Non-pigmented ciliary epithelial cell (primary cell): ENCODE measurements at places on chromosomes 1 and 21.

- no peak for DNase-seq
These were observed 20.2 kb upstream of the ACTA1 start for GRCh38 chr1:229454056-229454455.

GRCh38 chr1:39098546-39099250, 72.5 kb downstream of the NDUFS5 start:
- no peak for DNase-seq

DNA sequence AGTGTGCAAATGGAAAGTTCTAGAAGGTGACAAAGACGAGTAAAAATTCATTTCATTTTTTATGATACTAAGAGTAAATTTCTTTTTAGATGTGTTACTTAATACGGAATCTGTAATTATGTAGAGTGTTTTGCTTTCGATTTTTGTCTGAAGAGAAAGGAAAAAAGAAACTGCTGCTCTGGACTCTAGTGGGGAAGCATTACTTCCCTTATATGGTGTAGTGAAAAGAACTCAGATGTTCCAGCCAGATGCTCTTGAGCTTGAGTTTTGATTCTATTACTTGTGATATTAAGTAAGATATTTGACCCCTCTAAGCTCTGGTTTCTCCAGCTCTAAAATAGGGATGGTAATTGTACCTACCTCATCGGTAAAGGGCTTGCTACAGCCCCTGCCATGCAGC, 12.2 kb upstream of the GPR161 start:
- no peak for DNase-seq

GRCh38 chr1:165444897-165445370, at the start of gene RXRG:
TSS of gene RXRG (minus strand) at chr1:165445126. CDS start at chr1:165444893, 233 bp downstream.
- no peak for DNase-seq

DNA sequence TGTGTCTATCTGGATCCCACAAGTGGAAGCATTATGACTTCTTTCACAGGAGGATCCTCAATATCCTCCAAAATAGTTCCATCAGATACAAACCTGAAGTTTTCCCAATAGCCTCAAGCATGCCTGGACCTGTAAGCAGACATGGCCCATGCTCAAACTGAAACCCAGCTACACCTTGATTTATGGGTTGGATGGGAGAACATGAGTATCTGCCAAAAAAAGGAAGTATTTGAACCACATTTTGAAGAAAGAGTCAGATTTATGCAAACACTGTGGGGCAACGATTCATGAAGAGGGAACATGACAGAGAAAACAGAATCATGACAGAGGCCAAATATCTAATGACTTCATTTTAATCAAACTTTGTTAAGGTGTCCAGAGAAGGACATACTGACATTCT, 351.0 kb upstream of the NFIA start:
- no peak for DNase-seq

GRCh38 chr1:170221031-170221430, 75.3 kb downstream of the NTMT2 start:
- DNase-seq = no peak

DNA sequence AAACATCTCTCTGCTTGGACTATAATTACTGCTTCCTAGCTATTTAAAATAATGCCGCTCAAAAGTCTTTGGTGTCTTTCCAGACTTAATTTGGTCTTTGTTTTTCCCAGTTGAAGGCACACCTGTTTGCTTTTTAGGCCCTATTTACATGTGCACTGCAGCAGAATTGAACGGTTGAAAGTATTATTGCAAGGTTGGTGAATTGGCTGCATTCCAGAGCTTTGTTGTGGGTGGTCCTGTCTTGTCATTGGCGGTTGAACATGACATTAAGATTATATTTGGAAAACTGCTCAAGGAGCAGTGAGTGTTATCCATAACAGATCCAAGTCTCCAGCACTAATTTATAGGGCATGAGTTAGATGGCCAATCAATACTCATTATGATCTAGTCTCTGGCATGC, 656.3 kb downstream of the PTPRC start:
- DNase-seq = no peak

DNA sequence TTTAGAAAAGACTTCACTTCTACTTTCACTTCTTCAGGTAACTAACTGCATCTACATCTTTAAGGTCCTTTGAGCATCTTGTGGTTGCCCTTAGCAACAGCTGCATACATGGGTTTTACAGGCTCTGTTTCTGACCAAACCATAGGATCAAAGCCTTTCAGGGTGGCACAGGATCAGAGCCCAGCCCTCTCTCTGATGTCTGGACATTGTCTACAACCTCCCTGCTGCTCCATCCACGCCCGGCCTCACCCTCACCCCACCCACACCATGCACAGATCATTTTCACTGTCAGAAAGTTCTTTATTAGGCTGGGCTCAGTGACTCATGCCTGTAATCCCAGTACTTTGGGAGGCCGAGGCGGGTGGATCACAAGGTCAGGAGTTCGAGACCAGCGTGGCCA, 5.2 kb downstream of the NCF2 start:
- no peak for DNase-seq

- no peak for DNase-seq
These were observed 5.9 kb downstream of the TRAPPC3 start for GRCh38 chr1:36143424-36143823.

DNA sequence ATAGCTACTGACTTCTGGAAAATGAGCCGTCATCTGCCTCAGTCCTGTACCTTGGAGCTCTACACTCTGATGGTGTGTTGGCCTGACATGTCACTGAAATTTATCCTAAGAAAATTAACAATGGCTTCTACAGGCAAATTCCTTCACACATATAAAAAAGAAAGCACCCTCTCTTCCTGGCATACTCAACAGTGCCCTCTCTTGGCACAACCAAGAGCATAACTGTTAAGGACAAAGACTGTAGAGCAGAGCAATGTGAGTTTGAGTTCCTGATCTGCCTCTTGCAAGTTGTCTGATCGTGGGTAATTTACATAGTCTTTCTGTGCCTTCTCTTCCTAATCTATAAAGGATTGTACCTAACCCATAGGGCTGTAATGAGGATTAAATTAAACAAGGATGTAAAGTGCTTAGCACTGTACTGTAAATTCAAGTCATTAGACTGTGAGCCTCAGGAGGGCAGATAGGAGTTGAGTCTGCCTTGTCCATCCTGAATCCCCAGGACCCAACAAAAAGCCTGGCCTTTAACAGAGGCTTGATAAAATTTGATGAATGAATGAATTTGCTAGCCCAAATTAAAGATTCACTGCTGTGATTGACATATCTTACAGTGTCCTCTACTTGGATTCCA, 83.5 kb downstream of the SYF2 start:
- DNase-seq = no peak

- DNase-seq = no peak
These were observed 68.0 kb upstream of the ACOT11 start for GRCh38 chr1:54479841-54480524.

DNA sequence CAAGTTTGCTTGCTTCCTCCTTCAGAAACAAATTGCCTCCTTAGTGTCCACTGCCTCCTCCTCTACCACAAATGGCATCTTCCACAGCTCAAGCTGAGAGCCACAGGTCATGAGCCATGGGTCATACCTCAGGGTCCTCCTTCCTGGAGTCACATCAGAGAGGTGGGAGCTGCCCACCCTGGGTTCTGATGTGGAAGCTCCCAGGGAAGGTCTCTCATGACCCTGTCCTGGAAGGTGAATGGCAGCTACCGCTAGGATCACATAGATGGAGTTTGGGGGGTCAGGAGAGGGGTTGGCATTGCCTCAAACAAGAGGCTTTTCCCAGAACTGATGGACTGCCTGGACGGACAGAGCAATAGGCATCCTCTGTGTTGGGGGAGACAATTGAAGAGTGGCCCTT, 321.4 kb downstream of the MATN1 start:
- no peak for DNase-seq

DNA sequence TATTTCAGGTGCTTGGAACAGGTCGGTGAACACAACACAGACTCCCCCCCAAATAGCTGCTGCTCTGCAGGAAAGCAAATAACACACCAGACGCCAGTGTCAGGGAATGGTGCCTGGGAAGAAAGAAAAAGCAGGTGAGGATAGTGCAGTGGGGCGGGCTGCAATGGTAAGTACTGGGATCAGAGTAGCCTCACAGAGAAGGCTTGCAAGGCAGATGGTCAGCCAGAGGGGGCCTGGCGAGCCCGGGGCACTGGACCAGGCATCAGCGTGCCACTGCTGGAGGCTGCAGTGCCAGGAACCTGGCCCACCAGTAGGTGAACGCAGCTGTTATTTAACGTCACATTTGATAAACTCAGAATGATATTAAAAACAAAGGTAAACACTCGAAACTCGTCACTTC, 60.0 kb downstream of the POFUT2 start:
- no peak for DNase-seq

GRCh38 chr1:15137809-15138208, 15.7 kb upstream of the TMEM51 start:
- no peak for DNase-seq

GRCh38 chr1:162009501-162010174, 14.0 kb downstream of the OLFML2B start:
- DNase-seq = no peak

DNA sequence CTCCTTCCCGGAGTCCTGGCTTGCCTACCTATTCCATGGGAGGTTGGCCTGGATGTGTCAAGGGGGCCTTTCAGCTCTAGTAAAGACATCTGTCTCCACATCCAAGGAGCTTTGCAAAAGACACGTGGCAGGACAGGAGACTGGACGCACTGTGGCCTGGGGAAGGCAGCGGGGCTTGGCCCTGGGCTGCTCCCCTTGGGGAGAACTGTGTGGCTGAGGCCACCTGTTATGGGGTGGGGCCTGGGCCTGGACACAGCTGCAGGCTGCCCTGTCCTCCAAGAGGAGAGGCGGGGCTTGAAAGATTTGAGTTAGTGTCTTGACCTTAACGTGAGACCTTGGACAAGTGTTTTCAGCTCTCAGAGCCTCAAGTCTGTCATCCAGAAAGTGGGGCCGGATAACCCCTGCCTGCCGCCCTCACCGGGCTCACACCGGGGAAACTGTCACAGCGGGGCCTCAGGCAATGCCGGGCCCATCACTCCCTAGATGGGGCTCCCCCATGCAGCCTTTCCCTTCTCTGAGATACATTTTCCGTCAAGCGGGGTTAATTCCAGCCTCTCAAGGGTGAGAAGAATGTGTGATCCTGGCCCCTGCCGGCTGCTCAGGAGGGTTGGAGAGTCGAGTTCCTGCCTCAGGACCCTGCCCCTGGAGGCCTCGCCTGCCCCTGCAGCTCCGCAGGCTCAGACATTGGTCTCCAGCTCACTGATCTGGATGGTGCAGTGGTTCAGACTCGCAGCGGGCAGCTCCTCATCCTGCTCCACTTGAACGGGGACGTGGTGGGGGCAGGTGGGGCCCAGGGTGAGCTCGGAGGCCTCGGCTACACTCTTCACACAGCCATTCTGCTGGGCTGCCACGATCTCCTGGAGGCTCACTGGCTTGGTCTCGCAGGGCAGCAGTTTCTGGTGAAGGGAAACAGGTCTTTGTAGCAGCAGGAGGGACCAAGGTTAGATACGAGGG, 25.6 kb downstream of the PODN start:
- DNase-seq = no peak

DNA sequence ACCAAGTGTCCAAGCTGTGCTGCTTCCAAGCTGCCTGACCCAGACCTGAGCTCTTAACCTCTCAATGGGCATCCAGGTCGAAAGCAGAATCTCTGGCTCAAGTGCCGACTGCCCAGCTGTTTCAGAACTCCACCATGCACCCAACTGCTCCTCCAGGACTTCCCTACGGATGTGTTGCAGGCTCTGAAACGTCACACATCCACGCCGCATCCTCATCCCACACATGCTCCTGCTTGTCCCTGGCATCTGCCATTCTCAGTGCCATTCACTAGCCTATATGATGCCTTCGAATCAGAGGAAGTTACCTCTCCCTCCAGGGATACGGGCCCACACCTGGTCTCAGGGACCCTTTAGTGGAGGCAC, 11.2 kb downstream of the PDZK1IP1 start:
- no peak for DNase-seq

DNA sequence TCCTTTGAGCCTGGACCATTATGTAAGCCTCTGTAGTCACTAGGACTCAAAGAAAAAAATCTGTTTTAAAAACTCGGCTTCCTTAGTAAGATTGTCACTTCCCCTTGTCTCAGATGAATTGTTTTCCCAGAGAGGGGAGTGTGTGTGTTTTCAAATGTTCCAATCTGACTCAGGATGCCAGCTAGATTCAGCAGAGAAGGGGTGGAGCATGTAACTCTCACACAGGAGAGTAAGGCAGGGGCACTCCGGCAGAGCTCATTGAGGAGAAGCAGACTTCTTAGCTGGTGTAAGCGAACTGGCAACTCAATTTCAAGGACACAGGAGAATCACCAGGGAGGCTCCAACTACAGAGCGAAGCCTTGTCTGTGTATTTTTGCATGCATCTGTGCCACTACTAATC, 623.2 kb downstream of the LMO4 start:
- no peak for DNase-seq

DNA sequence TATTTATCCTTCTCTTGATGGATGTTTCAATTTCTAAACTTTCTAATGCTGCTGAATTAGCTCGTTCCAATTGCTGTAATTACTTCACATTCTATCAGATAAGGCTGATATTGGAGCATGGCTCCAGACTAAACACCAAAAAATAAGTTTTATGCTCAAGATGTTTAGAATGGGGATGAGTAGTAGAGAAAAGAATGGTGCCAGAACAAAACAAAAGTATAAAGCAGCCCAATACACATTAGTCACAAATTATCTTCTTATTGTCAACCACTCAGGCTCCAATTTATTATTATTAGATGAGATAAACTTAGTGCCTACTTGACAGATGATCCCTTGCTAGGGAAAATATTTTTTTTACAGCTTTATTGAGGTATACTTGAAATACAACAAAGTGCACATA, 21.8 kb downstream of the ATPAF1 start:
- DNase-seq = no peak

GRCh38 chr1:205505076-205505729, 734 bp downstream of the CDK18 start:
- no peak for DNase-seq

DNA sequence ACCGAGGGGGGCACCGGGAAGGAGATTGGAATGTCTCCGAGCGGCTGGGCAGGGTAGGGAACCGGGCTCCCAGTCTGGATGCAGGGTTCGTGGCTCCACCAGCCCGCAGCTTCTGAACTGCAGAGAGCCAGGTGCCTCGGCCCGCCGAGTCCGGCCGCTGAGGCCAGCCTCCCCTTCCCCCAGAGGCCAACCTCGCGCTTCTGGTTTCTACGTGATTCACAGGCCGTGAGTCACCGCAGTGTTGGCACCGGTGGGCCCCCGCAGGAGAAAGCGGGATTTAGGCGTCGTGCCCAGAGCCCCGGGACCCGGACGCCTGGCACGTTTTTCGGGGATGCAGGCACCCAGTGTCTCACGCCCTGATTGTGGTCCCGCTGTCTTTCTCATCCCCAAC, 458 bp downstream of the CRABP2 start:
- no peak for DNase-seq

- no peak for DNase-seq
These were observed 39.9 kb downstream of the DIRAS3 start for GRCh38 chr1:68010543-68010942.
